ENCODE measurements at places on chromosomes 6 and 20.

DNA sequence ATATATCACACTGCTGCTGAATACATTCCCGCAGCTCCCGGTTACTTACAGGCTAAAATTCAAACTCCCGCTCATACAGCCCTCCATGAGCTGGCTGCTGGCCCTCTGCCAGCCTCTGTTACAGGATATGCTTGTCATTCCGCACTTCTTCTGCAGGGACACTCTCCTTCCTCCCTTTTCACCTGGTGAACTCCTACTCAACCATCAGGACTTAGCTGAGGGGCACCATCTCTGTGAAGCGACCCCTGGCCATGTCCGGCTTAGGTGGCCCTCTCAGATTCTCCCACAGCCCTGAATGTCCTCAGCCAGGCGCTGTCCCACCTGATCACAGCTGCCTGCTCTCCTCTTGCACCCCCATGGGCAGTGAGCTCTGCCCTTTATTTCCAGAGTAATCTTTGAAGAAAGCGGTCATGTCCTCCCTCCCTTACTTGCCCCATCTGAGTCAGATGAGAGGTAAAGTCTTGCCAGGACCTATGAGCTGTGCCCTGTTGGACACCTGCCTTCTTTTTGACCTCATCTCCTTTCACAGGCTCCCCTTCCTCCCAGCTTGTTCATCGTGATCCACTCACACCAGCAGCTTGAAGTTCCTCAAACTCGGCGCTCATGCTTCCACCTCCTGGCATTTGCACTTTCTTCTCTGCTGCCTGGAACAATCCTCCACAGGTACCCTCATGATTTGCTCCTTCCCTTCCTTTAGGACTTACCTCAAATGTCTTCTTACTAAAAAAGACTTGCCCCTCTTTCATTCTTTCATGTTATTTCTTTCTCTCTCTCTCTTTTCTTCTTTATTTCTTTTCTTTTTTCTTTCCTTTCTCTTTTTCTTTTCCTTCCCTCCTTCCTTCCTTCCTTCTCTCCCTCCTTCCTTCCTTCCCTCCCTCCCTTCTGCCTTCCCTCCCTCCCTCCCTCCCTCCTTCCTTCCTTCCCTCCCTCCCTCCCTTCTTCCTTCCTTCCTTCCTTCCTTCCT, 5.6 kb downstream of the CYP24A1 start:
- no peak for DNase-seq

GRCh38 chr6:41053041-41053440, at the start of gene APOBEC2:
APOBEC2 (plus strand) TSS chr6:41053202; CDS start chr6:41053348, 146 bp downstream.
- DNase-seq: peak; percentile 26

GRCh38 chr6:135920689-135921088, 69.2 kb downstream of the PDE7B start:
- DNase-seq: no peak

DNA sequence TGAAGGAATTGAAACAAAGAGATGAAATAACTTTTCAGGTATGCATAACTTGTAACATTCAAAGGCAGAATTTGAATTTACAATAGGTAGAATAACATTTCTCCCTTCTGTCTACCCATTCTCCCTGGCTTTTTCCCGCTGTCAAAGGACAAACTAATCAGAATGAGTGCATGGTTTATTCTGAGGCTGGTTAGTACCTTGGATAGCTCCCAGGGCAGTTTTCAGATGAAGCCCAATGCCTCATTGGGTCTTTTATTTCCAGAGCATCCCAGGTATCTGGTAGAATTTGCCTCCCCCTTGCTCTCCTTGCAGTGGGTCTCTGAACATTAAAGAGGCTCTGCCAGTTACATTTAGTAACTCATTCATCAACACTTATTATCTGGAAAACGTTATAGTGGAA, 665.5 kb downstream of the BCKDHB start:
- no peak for DNase-seq

GRCh38 chr6:74289884-74290283, 593.9 kb downstream of the CD109 start:
- DNase-seq: no peak

DNA sequence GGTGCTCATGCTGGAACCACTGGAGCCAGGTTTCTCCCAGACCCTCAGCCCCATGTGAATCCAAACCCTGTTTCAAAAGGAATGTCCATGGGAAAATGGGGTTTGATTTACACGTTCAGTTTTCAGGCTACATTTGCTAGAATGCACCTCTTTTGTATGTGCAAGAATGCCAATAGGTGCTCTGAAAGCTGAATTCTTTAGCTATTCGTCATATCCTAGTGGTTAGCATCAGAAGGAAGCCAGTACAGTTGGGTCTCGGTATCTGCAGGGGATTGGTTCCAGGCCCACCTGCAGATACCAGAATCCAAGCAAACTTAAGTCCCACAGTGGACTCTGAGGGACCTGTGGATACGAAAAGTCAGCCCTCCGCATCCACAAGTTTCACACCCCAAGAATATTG, 93.4 kb downstream of the UST start:
- no peak for DNase-seq

- DNase-seq: no peak
These were observed 66.7 kb upstream of the C6orf118 start for GRCh38 chr6:165376100-165376499.

GRCh38 chr6:82571455-82571854, 207.8 kb downstream of the TPBG start:
- DNase-seq: no peak

- peak; percentile 43 for DNase-seq
These were observed 9.4 kb upstream of the NCOA7 start for GRCh38 chr6:125781314-125781868.

GRCh38 chr6:14770572-14770971, 475.3 kb upstream of the JARID2 start:
- no peak for DNase-seq

- DNase-seq: no peak
These were observed 3.5 kb upstream of the GRM4 start for GRCh38 chr6:34149452-34149810.

DNA sequence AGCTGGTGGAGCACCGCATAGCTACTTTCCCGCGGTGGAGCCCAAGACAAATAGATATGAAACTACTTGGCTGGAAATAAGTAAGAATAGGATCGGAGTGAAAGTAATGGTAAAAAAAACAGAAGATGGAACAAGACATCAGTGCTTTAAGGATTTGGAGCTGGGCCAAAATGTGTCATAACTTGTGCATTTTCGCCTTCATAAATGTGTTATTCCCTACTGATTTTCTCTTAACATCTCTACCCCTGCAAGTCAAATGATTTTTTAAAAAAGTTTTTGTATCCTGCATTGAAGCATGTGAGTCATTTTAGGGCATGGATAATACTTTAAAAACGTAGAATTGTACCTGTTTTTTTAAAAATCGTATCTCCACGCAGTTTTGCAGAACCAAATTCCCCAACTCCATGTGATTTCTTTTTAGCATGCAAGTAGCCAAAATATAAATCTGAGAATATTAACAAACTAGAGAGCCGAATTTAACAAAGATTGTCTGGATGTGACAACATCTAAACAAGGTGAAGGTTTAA, 882 bp upstream of the FAM184A start:
- DNase-seq: no peak

- DNase-seq: no peak
These were observed 94.6 kb downstream of the BANF2 start for GRCh38 chr20:17794400-17794799.

DNA sequence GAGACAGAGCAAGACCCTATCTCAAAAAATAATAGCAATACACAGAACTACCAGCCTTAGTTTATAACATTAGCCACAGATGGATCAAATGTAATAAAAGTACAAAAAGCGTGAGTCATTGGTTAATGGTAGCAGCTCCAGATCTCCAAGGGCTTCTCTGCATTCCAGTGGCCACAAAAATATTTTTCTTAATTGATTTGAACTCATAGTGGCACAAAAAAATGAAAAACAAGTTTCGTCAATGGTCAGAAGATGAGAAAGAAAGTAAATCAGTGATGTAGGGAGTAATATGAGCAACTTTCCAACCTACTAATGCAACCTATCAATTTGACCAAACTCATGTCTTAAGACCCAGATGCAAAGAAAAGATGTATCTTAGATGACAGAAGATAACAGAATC, 79.6 kb downstream of the CEP57L1 start:
- no peak for DNase-seq

DNA sequence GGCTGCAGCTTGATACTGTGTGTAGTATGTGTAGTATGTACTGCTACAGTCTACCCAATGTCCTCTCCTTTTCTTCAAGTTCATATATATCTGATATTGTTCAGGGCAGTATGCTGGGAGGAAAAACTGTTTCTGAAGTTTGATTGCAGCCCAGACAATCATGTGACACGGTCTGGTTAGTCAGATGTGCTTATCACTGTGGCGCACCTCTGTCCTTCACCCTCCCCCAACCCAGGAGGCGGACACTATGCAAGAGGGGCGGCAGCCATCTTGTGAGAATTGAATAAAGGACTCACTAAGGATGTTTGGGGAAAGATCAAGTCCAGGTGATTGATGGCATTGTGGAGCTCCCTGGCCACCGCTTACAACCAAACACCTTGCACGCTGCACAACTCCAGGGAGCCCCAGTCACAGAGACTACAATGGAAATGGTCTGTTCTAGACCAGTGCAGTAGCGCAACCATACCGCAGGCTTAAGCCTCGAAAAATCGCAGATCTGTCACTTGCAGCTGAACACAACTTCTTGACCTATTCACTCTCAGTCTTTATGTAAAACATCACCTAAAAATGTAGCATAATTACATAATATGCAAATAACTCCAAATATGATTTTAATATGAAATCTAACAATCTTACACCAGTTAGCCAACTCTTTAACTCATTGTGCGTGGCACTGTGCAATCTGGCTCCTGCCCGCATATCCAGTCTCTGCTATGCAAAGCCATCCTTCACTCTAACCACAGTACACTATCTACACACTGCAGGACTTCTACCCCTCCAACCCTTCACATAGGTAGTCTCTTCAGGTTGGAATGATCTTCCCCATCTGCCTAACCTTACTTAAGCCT, 79.3 kb downstream of the VGLL2 start:
- DNase-seq: no peak

- no peak for DNase-seq
These were observed 96.3 kb downstream of the PREX1 start for GRCh38 chr20:48731536-48731935.

DNA sequence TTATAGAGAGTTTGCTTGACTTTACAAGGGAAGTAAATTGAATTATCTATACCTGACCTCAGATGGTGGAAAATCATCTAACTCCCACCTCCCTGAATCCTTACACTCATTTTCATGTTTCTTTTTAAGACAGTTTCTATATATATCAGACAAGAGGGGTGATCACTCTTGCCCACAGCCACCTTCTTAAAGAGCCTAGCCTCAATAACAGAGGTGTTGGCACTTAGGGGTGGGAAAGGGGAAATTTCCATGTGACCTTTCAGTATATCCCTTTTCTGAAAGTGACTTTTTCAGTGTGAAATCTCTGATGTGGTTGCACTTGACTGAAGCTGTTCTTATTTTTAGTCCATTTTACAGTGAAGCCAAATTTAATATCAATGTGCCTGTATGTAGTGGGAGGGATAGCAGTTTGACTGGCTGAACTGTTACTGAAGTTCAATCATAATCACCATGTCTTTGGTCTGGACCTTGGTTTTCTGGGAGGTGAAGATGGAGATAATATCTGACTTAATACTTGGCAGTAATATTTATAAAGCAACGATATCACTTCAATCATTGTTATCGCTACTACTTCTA, 141.3 kb downstream of the MAP3K7 start:
- DNase-seq: no peak

DNA sequence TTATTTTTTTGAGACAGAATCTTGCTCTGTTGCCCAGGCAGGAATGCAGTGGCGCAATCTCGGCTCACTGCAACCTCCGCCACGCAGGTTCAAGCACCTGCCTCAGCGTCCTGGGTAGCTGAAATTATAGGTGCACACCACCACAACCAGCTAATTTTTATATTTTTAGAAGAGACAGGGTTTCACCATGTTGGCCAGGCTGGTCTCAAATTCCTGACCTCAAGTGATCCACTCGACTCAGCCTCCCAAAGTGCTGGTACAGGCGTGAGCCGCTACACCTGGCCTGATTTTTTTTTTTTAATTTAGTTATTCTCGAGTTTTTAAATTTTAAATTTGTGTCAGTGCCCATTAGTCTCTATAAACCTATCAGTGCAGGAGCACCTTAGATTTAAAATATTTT, 24.4 kb downstream of the ZNF133 start:
- DNase-seq: no peak

DNA sequence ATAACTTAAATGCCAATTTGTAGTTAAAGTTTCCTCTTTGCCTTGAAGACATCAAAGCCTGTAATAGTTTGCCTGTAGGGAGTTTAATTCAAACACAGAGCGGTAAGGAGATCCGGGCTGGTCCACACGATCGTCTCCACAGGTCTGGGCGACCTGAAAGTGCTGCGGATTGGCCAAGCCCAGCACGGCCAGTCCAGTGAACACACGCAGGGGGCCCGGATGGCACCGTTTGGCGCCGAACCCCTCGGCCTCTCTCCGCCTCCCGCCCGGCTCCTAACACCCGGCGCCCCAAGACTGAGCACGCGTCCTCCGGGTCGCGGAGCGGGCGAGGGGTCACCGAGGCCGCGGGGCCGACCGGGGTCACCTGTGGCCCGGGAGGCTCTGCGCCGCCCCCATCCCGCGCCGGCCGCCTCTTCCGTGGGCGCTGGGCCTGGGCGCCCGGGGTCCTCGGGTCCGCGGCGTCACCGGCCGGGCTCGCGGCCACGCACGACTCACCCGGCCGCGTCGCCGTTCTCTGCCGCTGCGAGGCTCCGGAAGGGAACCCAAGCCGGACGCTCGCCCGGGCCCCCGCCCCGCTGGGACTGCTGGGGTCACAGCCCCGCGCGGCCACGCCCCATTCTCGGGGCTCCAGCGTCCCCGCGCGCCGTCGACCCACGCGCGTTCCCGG, 481 bp downstream of the SERPINB6 start:
- DNase-seq: peak; percentile 24

DNA sequence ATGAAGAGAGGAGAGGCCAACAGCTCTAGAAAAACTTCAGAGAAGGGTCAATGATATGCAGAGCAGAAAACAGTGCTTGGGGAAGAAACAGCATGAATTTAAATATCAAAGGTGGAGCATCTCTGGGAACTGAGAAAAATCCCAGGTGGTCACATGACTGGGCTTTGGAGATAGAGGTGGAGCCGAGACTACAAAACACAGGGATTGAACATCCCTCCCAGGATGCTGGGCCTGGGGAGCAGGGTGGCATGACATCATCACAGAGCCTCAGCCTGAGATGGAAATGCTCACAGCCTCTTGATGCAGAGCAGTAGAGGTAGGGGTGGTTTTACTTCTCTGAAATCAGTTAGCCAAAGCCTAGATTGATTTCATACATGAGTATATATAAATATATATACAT, 529.5 kb downstream of the PRKN start:
- DNase-seq: no peak
